Immature natural killer cell (primary cell): ENCODE measurements at places on chromosomes 7 and 10.

DNA sequence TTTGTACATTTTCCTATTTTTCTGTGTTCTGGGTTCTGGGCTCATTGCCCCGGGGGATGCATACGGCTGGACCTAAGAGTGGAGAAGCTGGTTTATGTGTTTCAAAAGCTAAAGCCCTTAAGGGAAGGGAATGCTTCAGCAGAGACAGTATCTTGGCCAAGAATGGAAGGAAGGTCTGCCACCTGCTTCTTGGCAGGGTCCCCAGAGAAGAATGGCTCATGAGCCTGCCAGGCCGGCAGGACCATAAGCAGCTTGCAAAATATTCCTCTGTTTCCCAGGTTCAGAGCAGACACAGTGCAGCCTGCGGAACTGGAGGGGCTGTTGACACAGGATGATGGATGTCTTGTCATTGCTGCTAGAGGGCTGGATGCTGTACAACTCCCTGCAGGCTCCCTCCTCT lies 7.8 kb upstream of the ABHD11 start:
- DNase-seq, result no peak

DNA sequence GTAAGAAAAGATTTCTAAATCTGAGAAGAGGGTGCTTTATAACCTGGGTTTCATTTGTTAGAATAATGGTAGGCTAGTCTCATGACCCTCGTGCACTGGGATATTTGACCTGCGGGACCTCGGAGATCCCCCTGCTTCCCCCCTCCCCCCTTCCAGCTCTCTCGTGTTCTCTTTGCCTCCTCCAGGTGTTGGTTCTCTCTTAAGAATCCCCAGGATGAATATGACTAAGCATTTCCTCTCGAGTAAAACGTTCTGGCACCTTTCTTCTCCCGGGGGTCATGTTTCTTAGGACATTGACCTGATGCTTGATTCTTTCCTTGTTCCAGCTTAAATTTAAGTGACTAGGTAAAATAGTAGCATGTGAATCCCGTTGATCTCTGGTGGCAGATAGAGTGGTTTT lies 71.2 kb downstream of the SHH start:
- no peak for DNase-seq

- DNase-seq, result no peak
These were observed 861 bp upstream of the USP6NL start for GRCh38 chr10:11612021-11613001.

DNA sequence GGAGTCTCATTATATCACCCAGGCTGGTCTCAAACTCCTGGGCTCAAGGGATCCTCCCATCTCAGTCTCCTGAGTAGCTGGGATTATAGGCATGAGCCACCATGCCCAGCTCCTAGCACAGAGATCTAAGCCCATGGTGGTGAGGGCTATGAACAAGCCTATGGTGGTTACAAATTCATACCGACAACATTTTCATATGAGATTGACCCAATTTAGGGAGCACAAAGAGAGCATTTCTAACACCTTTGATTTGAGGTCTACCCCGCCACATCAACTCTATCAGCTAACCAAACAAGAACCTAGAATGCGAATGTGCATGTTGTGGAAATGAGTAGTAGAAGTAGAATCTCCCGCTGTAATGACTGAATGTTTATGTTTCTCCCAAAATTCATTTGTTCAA lies 14.2 kb upstream of the PRF1 start:
- peak; percentile 81 for DNase-seq

GRCh38 chr7:47386273-47386835 lies 195.6 kb downstream of the TNS3 start:
- DNase-seq, result no peak
